DMS53 (cell line): ENCODE measurements at places on chromosomes 4 and X.
A peak's percentile ranks its signal among the peaks of the same experiment; 100 is the strongest.

GRCh38 chrX:132741689-132742088, 216.7 kb downstream of the HS6ST2 start:
- peak; percentile 25 for DNase-seq

GRCh38 chr4:73187325-73187724, 71.3 kb downstream of the ANKRD17 start:
- DNase-seq, result no peak

GRCh38 chr4:187612301-187612700, 383.3 kb upstream of the ZFP42 start:
- DNase-seq, result peak; percentile 16

GRCh38 chr4:71609167-71609566, 174.7 kb downstream of the GC start:
- no peak for DNase-seq

- DNase-seq, result no peak
Observed at GRCh38 chr4:151820004-151820403, 59.2 kb upstream of the GATB start.

DNA sequence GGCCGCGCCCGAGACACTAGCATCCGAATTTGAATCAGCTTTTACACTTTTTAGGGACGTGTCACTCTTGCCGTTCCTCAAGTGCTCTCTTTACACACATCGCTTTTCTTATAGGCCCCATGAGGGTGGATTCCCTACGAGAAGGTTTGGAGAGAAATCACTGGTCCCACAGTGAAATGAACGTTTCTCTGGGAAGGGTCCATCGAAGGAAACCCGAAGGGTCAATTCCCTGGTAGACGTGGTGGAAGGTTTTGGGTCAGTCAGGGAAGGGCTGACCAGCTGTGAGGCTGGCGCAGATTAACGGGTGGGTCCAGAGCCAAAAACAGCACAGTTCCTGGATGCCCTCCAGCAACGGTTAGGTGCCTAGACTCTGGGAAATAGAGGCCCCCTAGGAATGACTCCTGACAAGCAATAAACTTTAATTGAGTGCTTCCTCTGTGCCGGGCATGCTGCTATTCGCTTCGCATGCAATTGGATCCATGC, 35.9 kb downstream of the ETDC start:
- no peak for DNase-seq

DNA sequence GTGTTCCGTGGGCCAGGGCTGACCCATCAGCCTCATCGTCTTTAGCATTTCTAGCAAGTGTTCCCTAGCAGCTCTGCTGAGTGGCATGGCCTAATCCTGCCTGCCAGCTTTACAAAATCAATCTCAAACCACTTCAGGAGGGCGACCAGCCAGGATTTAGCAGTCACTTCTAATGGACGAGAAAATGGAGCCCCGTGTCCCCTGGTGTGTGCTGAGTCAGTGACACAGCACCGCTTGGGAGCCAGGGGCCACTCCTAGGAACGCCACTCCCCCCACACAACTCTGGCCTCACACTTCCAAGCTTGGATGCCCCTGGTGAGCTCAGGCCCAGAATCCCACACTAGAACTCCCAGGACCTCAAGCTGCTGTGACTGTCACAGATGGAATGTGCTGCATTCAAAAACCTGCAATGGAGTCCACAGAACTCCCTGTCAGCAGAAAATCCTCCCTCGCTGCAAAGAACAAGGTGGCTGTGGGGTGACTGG, 311.2 kb upstream of the GATB start:
- no peak for DNase-seq

DNA sequence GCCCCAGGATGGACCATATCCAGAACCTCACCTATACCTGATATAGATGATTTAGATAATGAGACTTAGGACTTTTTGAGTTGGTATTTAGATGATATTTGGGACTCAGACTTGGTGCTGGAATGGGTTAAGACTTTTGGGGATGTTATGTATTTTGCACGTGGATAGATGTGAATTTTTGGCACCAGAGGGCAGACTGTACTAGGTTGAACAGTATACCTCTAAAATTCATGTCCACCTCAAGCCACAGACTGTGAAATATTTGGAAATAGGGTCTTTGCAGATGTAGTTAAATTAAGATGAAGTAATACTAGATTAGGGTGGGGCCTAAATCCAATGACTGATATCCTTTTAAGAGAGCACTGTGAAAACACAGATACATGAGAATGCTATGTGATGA, 15.6 kb downstream of the RBM41 start:
- DNase-seq, result peak; percentile 14

DNA sequence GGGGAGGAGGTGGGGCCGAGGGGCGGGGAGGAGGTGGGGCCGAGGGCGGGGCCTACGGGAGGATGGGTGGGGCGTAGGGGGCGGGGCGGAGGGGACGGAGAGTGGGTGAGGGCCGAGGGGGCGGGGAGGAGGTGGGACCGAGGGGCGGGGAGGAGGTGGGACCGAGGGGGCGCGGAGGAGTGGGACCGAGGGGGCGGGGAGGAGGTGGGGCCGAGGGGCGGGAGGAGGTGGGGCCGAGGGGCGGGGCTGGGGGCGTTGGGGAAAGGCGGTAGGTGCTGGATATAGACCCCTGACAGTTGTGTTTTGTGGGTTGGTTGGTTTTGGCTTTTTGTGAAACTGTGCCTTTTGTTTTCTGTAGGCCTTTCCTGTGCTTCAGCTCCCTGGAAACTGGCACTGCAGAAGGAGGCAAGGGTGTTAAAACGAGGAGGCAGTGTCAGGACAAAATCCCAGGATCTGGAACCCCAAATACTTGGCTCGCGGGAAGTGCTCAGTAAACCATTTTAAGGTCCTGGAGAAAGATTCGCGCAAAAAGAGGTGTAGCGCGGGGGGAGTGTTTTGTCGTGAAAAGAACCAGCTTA, 580 bp upstream of the MMGT1 start:
- peak; percentile 85 for DNase-seq

DNA sequence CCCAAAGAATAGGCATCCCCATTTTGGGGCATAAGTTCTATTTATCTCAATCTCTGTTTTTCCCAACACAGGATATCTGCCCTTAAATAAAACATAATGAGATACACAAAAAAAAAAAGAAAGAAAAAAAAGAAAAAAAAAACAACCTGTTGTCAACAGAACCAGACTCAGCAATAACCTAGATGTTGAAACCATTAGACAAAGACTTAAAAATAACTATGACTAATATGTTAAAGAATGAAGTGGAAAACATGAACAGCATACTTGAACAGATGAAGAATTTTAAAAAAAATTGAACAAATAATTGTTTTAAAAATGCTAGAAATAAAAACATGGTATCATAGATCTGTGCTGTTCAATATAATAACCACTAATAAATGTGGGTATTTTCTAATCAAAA, 93.4 kb upstream of the RXFP1 start:
- no peak for DNase-seq

DNA sequence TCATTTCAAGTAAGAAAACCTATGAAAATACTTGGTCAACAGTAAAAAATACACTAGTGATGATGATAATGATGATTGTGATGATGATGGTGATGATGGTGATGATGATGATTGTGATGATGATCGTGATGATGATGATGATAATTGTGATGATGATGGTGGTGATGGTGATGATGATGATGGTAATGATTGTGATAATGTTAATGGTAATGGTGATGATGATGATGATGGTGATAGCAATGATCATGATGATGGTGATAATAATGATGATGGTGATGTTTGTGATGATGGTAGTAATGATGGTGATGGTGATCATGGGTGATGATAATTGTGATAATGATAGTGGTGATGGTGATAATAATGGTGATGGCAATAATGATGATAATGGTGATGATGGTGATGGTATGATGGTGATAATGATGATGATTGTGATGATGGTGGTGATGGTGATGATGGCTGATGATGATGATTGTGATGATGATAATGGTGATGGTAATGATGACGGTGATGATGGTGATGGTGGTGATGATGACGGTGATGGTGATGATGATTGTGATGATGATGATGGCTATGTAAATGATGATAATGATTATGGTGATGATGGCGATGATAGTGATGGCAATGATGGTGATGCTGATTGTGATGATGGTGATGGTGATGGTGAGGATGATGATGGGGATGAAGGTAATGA, 62.1 kb downstream of the VCX3A start:
- no peak for DNase-seq

- no peak for DNase-seq
Observed at GRCh38 chr4:111494471-111494870, 650.8 kb upstream of the FAM241A start.

- no peak for DNase-seq
Observed at GRCh38 chr4:8378101-8378724, 62.3 kb downstream of the ACOX3 start.

- peak; percentile 45 for DNase-seq
Observed at GRCh38 chrX:140034916-140035315, 69.6 kb upstream of the CXorf66 start.

DNA sequence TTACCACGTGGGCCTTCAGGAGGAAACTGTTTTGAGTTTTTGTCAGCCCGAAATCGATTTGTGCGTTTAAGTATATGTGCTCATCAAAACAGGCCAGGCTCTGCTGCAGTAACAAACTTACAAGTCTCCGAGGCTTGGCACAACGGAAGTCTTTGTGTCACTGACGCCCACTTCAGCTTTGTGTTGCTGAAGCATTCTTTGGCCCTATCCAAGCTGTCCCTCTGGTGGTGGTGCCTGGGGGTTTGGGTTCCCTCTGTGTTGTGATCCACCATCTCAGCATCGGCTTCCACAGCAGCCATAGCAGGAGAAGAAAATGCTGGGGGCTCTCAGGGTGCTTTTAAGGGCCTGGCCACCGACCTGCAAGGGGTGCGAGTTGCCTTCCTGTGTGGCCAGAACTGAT, 176.4 kb downstream of the PTTG2 start:
- no peak for DNase-seq

DNA sequence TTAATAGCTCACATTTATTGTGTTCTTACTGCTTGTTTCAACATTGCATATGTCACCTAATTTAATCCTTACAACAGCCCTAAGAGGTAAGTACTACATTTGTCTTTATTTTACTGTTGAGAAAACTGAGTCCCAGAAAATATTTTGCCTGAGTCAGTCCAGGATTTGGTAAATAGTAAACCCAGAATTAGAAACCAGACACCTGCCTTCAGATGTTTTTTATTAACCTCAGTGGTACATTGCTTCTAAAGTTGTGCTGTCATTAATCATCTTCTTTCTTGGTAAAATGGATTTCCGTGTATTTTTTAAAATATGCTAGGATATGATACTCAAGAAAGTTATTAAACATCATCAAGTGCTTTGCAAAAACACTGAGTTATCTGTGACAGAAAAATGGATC, 31.4 kb downstream of the USP53 start:
- DNase-seq, result no peak

DNA sequence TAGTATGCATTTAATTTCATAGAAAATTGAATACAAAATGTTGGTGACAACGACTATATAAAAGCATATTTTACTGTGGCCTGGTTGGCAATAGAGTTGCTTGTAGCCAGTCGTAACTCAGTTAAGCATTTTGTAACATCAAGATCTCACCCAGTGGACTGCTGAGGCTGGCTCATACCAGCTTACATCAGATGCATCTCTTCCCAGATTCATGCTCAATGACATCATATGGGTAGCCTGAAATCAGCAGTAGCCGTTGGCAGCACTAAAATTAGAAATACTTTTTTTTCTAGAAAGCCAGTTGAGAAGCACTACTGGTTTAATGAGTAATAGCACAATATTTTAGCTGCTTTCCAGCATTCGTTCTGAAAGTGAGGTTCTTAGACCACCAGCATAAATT, 341.2 kb downstream of the TECRL start:
- no peak for DNase-seq

- DNase-seq, result no peak
Observed at GRCh38 chr4:85726555-85726954, 251.6 kb downstream of the ARHGAP24 start.

GRCh38 chr4:177487977-177488376, 45.7 kb upstream of the AGA start:
- no peak for DNase-seq

GRCh38 chr4:53688186-53688790, 97.0 kb upstream of the LNX1 start:
- peak; percentile 10 for DNase-seq

- no peak for DNase-seq
Observed at GRCh38 chr4:25941457-25942221, 27.6 kb downstream of the SMIM20 start.

GRCh38 chrX:4627414-4627813, 914.0 kb upstream of the PRKX start:
- no peak for DNase-seq

GRCh38 chrX:148380107-148380506, 120.3 kb upstream of the AFF2 start:
- no peak for DNase-seq

DNA sequence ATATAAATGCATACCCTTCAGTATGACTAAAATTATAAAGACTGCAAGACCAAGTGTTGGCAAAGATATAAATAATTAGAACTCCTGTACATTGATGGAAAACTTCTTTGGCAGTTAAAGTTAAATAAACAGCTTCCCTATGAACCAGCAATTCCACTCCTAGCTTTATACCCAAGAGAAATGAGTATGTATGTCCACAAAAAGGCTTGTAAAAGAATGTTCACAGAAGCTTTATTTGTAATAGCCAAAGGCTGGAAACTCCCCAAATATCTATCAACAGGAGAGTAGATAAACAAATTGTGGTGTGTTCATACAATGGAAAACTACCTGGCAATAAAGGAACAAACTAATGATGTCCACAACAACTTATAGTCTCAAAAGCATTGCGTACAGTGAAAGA, 184.8 kb downstream of the AMELX start:
- DNase-seq, result no peak

DNA sequence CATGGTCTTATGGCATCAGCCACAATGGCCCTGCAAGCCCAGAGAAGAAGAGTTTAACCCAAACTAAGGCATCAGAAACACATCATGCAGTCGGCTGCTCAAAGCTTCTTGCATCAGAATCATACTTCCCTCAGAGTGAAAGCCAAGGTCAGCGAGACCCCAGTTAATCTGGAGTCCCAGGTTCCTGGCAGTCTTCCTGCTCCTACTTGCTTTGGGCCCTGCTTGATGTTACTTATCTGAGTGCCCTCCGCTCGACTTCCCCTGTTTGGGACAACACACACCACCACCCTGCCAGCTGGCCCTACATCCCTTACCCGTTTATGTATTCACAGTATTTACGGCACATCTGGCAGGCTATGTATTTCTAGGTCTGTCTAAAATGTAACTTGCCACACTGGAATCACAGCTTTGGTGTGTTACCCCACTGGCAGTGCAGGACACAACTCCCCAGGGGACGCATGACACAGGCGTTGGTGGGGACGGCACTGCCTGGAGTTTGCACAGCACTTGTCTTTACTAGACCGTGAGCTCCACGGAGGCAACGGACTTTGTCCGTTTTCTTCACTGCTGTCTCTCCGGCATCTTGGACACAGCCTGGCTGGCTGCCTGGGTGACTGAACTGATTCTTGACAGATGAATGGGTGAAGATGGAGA, 22.8 kb downstream of the CRMP1 start:
- DNase-seq, result no peak

DNA sequence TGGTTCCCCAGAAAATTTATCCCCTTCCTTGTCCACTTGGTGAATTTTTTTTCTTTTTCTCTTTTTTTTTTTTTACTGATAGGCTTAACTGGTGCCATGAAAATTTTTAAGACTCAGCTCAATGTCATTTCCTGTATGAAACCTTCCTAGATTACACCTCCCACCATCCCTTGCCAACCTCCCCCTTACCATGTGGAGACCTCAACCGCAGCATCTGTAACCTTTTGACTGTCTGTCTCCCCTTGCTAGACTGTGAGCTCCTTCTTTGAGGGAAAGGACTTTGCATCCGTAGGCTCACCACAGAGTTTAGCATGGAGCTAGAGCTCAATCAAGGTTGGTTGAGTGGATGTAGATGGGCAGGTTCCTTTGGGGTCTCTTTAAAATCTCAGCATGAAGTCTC, 5.2 kb upstream of the PGRMC1 start:
- no peak for DNase-seq

- DNase-seq, result no peak
Observed at GRCh38 chrX:100924375-100924774, 4.3 kb downstream of the XKRX start.
